ENCODE measurements at places on chromosomes 4 and X.

DNA sequence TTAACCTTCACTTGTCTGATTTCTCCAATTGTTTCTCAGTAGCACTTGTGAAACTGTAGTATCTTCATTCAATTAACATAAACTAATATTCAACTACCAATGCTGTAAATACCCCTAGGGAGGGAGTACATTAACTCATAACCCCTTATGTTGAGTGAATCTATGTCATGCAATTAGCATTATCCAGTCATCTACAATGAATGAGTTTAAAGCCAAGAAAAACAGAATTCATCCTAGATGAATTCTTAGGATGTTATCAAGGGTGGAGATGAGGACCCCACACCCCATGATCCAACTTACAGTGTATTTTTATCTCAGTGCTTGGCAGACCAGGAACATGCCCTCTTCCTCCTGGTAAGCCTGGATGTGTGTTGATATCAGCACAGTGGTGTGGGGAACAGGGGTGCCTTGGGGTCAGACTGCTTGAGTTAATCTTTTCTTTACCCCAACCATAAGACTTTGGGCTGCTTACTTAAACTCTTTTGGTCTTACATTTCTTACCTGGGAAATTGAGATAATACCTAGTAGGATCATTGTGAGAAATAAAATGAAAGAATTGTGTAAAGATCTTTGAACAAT, 62.1 kb upstream of the SCOC start:
- no peak for DNase-seq

DNA sequence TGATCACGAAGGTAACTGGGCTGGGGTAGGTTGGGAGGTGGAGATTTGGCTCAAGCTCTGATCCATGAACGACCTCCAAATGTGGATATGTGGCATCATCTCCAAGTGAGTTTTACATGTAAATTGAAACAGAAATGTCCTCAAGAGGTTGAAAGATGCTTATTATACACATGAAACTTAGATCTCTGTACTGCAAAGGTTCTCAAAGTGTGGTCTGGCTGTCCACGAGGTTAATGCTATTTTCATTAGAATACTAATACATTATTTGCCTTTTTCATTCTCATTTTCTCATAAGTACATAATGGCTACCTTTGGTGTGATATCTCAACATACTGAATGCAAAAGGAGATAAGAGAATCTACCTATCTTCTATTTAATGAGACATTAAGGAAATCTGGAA, 198.2 kb downstream of the RASL11B start:
- no peak for DNase-seq

DNA sequence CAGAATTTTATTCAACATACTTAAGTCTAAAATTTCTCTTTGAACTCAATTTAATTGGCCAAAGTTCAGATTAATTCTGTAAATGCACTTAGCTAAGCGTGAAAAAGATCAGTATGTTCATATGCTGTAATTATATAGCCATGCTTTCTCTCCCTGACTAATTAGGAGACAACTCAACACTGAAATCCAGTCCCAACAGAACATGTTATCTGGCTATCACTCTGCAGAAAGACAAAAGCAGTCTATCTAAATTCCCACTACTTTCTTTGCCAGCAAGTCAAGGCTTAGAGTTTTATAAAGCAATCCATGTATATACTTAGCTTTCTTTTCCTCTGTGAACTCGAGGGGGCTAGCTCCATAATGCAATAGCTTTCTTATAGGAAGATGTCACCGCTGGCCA, 16.0 kb upstream of the USP46 start:
- DNase-seq: no peak

DNA sequence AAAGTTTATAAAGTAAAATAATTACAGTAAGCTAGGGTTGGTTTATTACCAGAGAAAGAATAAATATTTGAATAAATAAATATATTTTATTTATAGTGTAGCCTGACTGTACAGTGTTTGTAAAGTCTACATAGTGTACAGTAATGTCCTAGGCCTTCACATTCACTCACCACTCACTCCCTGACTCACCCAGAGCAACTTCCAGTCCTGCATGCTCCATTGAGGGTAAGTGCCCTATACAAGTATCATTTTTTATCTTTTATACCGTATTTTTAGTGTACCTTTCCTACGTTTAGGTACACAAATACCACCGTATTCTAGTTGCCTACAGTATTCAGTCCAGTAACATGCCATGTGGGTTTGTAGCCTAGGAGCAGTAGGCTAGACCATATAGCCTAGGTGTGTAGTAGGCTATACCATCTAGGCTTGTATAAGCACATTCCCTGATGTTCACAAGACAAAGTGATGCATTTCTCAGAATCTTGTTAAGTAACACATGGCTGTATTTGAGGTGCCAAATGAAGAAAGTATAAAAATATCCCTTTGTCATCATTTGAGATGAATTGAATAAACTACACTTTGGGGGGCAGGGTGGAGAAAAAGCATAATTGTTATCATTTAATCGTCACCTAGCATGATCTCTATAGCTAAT, 14.7 kb upstream of the KLHL8 start:
- DNase-seq: no peak

DNA sequence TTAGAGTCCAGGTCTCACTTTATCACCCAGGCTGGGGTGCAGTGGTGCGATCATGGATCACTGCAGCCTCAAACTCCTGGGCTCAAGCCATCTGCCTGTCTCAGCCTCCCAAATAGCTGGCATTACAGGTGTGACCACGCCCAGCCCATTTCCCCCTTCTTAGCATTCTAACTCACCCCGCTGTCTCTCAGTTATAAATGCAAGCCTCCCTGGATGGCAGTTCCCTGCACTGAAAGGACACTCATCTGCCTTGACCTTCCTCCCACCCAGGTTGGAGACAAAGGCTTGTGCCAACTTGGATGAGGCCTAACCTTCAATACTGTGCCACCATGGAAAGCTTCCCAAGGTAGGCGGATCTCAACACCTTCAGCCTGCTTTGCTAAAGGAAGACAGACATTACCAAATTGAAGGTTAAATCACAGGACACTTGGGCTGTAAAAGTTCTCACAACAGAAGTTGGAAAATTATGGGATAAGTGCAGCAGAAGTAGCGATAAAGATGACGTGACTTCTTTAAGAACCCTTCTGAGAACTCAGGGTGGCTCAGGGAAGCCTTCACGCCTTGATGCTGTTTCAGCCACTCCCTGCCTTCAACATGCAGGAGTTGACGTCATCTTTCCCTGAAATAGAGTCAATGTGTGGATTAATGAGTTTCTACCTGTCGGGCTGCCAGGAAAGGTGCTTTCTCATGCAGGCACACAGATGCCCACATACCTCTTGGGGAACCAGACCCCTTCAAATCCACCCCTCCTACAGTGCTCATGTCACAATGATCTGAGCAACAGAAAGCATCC, 10.6 kb upstream of the GPM6B start:
- DNase-seq: no peak

DNA sequence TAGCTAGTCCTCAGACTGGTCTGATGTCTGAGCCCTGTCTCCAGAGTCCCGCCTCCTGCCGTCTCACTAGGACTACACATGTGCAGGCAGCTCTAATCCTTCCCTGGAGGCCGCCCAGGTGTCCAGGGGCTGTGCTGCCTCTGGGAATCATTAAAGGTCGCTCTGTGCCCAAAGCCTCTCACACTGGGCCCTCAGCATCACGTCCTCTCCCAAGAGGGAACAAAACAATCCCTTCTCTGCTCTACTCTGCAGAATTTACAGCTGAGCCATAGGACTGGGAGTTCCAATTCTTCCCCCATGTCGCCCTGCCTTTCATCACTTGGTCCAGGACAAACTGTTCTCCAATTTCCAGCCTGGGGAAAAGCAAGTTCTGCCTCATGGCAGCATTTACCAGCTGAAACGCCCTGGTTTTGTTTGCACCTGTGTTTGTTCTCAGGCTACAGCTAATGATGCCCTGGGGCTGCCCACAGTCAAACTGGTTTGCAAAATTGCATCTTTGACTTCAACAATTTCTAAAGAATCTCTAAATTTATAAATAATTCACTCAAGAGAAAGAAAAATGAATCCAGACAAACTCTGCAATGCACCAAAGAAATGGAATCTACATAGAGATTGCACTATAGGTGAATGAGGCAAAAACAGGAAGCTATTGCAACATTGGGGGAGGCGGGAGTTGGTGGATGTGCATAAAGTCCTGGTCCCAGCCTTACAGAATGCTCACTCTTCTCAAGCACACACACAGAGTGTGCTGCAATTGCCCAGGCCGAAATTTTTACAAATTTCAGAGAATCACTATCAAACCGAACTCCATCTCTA, 7.2 kb upstream of the MRFAP1 start:
- peak; percentile 77 for DNase-seq

- no peak for DNase-seq
Observed at GRCh38 chrX:94492541-94492940, 818.5 kb downstream of the FAM133A start.

- no peak for DNase-seq
Observed at GRCh38 chr4:78337244-78338020, 214.1 kb upstream of the ANXA3 start.

- DNase-seq: no peak
Observed at GRCh38 chr4:78250500-78250899, 193.4 kb downstream of the FRAS1 start.

DNA sequence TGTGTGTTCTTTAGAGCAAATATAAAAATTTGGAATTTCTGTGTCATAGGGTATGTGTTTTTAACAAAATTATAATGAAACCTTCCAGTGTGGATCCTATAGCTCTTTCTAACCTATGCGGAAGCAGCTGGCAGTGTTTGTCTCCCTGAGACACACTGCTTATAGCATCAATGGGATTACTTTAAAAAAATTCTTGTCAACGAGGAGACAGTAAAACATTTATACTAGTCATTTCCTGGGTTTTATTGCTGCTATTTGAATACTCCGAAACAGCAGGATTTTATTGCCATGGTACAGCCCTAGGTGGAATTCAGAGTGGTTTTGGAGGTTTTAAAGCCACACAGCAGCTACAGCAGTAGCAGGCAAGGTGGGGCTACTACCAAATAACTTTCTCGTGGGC, 145.1 kb upstream of the IL1RAPL2 start:
- DNase-seq: peak; percentile 72

GRCh38 chr4:8099981-8100464, 58.6 kb downstream of the ABLIM2 start:
- no peak for DNase-seq

GRCh38 chrX:148647651-148648050, 147.2 kb downstream of the AFF2 start:
- DNase-seq: no peak

- DNase-seq: peak; percentile 87
Observed at GRCh38 chr4:181289198-181289597, 954.0 kb upstream of the TENM3 start.

DNA sequence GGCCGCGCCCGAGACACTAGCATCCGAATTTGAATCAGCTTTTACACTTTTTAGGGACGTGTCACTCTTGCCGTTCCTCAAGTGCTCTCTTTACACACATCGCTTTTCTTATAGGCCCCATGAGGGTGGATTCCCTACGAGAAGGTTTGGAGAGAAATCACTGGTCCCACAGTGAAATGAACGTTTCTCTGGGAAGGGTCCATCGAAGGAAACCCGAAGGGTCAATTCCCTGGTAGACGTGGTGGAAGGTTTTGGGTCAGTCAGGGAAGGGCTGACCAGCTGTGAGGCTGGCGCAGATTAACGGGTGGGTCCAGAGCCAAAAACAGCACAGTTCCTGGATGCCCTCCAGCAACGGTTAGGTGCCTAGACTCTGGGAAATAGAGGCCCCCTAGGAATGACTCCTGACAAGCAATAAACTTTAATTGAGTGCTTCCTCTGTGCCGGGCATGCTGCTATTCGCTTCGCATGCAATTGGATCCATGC, 35.9 kb downstream of the ETDC start:
- DNase-seq: no peak
